ENCODE measurements at places on chromosomes 12 and 14.

DNA sequence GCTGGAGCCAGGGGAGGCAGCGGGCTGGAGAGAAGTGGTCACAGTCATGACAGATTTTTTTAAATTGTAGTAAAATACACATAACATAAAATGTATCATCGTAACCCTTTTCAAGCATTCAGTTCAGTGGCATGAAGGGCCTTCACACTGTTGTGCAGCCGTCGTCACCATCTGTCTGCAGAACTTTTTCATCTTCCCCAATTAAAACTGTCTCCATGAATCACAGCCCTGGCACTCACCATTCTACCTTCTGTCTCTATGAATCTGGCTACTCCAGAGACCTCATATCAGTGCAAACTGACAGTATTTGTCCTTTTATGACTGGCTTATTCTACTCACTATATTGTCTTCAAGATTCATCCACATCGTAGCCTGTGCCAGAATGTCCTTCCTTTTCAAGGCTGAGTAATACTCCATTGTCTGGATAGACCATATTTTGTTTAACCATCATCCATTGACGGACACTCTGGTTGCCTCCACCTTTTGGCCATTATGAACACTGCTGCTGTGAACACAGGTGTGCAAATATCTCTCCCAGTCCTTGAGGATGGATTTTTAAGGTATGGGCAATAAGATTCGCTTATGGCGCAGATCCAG is 91.5 kb upstream of the NCOR2 start:
- no peak for DNase-seq

- DNase-seq = no peak
Measured at GRCh38 chr12:129696926-129697325, 206.9 kb downstream of the TMEM132D start.

DNA sequence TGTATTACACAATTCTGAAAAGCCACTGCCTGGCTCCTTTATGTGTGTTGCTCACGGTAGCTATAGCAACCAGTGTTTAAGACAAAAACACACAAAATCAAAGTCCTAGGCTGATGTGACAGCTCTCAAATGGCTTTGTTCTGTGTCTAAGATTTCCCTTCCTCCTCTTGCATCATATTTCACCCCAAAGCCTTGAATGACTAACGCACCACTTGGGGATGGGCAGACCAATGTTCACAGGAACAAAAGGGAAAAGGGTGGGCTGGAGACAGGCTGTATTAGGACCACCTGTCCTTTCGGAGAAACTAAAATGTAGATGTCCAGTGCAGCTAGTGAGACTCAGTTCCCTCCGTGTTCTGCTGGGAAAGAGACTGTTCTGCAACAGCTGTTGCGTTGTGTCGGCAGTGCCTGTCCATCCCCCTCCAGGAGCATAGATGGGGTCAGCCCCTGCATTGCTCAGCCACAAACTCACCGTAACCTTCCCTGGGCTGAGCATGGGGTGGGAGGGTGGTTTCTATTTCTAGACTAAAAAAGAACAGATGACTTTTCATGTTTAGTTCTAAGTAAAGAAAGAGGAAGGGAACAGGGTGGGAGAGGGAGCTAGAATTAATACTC is 26.8 kb upstream of the DAAM1 start:
- no peak for DNase-seq

- no peak for DNase-seq
Measured at GRCh38 chr14:94395888-94396574, 7.6 kb upstream of the SERPINA1 start.

DNA sequence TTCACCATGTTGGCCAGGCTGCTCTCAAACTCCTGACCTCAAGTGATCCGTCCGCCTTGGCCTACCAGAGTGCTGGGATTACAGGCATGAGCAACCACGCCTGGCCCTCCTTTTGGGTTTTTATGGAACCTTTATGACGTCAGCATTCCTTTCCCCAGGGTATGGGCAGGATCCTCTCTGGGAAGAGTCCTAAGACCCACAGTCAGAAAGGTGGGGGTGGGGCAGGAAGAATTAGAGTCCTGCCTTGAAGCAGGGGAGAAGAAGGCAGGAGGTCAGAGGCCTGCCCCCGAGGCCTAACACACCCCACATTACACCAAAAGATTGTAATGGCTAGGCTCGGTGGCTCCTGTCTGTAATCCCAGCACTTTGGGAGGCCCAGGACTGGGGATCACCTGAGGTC is 30.8 kb upstream of the CDK17 start:
- no peak for DNase-seq

DNA sequence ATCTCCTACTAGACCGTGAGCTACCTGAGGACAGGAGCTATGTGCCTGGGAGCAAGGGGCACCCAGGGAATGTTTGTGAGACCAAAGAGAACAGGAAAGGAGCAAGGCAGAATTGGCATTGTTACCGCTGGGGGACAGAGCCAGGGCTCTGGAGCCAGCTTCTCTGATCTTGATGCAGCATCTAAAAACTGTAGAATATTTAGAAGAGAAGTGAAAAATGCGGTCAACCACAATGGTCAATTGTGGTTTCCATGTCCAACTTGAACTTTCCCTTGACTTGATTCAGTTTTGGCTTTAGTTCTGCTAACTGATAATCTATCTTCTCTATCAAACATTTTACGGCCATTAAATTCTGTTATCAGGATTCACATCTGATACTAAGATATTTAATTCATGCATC is 201.2 kb downstream of the ANO4 start:
- DNase-seq = no peak

DNA sequence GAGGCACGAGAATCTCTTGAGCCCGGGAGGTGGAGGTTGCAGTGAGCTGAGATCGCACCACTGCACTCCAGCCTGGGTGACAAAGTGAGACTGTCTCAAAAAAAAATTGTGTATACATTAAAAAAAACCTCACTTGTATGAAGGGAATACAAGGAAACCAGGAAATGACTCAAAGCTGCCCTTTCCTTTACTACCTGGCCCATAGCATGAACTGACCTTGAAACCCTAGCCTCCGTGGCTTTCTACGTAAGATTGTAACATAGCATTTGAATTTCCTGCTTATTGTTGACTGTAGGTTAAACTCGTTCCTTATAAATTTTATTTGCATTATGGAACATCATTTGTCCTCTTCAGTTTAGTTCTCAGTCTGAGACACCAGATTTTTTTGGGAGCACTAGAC is 9.1 kb upstream of the DDX47 start:
- no peak for DNase-seq

DNA sequence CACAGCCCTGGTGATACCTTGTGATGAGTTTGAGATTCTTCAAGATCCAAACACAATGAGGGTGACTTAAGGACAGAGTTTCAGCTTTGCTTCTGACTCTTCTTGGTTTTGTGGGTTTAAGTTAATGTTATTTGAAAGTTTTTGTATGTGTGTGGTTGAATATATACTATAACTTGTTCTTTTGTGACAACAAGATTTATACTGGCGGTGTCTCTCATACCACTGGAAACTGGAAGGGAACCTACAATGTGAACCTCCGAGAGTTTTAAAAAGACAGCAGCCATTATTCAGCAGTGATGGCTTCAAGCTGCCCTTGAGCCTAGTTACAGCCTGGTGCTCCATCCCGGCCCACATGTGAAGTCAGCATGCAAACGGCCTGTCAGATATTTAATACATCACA is 87.9 kb upstream of the IGF1 start:
- no peak for DNase-seq

DNA sequence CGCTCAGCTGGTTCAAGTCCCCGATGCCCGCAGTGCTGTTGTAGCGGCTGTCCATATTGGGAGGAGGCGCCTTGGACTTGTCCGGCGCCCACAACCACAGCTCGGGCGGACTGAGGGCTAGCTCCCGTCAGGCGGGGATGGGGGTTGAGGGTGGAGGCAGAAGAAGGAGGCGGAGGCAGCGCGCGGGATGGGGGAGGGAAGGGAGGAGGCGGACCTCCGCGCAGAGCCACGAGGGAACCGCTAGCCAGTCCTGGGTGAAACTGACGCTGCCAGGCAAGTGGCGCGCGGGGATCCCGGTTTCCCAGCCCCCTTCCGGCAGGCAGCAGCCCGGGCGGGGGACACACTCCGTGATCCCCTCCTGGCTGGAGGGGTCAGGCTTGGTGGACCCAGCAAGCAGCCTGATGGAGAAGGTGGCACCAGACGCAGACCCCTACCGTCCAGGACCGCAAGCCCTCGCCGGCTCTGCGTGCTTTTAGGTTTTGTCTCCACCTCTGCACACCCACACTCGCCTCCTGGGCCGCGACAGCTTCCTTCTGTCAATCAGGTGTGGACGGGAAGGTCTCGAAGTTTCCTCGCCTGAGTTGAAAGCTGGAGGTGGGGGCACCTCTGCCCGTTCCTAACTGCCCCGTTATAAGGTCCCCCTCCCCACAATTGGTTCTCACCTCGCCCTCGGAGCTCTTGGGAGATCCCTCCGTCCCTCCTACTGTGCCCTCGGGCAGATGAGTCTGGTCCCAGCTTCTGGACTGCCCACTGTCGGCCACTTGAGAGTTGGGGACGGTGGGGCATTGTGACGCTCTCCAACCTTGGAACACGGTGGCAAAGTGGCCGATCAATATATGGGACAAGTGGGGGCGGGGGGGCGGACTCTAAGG is at the start of gene CPNE8:
TSS of gene CPNE8 (minus strand) at position 112 of the 872 bp plus-strand sequence. CDS start at position 55, 57 bp downstream.
- DNase-seq = peak; percentile 76

GRCh38 chr12:107404981-107405380 is 280.6 kb upstream of the PWP1 start:
- DNase-seq = no peak

DNA sequence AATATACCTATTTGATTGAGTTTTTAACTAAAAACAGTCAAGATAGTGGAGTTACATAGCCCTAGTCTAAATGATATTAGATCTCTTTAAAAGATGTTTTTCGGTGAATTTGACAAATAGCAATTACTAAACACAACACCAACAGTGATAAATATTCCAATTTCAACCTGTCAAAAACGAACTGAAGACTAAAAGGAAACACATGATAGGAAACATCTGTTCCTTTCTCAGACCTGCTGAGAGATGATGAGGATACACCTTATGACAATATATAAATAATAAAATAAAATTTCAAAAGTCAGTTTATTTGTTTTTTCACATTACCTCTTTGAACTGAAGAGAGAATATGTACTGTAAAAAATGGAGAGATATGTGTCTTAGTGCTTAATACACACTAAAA is 232.7 kb downstream of the RASSF9 start:
- no peak for DNase-seq

Data from dorsolateral prefrontal cortex (tissue), 122 donors.